ENCODE measurements at places on chromosomes 2 and 18. TPM values are rescaled to one million over a fixed set of nuclear protein-coding genes. Genes with fewer than 3 reads are reported as not detected.

IL1B gene
- total RNA-seq = 0.49 TPM

OTOF gene
- total RNA-seq = 0.25 TPM

MC2R gene
- not detected for total RNA-seq

CDK5R2 gene
- total RNA-seq = 11.6 TPM

ASAP2 gene
- 44.5 TPM for total RNA-seq

TUBA4B gene
- total RNA-seq = not detected

LINC00305 gene
- total RNA-seq = not detected

ACADL gene
- 4.7 TPM for total RNA-seq

C2orf15 gene
- total RNA-seq = 2.5 TPM

BIRC6 gene
- 193 TPM for total RNA-seq

ZBTB7C gene
- total RNA-seq = 2.0 TPM

TBR1 gene
- total RNA-seq = 95.6 TPM

TUBB8B gene
- not detected for total RNA-seq

CD8B2 gene
- under 0.01 TPM for total RNA-seq

LAMA1 gene
- 12.8 TPM for total RNA-seq

IL36RN gene
- total RNA-seq = not detected

ZSCAN30 gene
- 15.5 TPM for total RNA-seq

TMEM247 gene
- not detected for total RNA-seq

NMUR1 gene
- total RNA-seq = under 0.01 TPM

ANKRD30BL gene
- total RNA-seq = 8.9 TPM

GKN2 gene
- total RNA-seq = 0.25 TPM

CKAP2L gene
- total RNA-seq = 3.2 TPM

HAAO gene
- 1.5 TPM for total RNA-seq

UBE2F gene
- total RNA-seq = 23.6 TPM

AQP4 gene
- 84.8 TPM for total RNA-seq

ALK gene
- 0.98 TPM for total RNA-seq

CXCR4 gene
- 32.9 TPM for total RNA-seq

CFC1 gene
- total RNA-seq = 0.49 TPM

STAT4 gene
- total RNA-seq = 3.0 TPM

ASPRV1 gene
- 1.7 TPM for total RNA-seq

IL1RN gene
- total RNA-seq = not detected

ZDBF2 gene
- total RNA-seq = 24.6 TPM

FEV gene
- total RNA-seq = not detected

OTOS gene
- total RNA-seq = not detected

FKBP7 gene
- total RNA-seq = 11.3 TPM

GAREM1 gene
- 38.1 TPM for total RNA-seq
